ENCODE measurements at places on chromosomes 7 and 10.

GRCh38 chr7:3955751-3956696, 655.0 kb downstream of the SDK1 start:
- DNase-seq = no peak

GRCh38 chr7:52369922-52370321, 665.5 kb upstream of the POM121L12 start:
- no peak for DNase-seq

- DNase-seq = no peak
These were observed 637.6 kb upstream of the IGFBP3 start for GRCh38 chr7:46558482-46559193.

DNA sequence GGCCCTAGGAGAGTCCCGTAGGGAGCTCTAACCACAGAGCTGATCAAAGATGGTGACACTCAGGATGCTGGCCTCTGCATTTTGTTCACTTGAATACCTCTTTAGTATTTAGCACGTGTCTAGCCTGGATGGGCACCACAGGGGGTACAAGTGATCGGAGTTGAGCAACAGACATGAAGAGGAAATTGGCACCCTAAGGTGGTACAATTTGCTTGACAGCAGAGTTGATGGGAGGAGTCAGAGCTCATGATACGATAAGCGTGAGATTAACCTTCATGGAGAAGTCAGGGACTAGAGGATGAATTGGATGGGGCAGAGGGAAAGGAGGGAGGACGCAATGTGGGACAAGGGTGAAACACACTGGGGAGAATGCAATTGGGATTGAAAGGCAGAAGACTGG, 9.9 kb upstream of the ZNF212 start:
- no peak for DNase-seq

DNA sequence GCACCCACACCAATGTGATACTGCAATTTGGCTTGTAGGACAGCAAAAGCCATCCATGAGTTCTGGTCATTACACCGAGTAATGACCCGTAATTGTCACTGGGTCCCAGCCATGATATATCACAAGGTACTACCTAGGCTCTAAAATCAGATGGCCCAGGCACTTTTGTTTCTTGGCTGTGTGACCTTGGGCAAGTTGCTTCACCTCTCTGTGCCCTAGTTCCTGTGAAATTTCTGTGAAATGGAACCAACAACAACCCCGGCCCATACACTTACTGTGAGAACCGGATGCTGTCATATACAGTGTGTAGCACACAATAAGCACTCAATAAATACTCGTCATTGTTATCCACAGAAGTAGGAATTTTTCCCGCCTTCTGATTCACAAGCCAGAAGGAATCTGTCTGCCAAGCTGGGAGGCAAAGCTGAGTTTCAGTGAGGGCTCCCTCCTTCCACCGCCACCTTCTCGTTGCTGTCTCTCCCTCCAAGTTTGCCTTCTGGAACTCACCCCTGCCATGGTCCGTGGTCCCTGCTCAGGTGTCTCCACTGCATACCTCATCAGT, 6.4 kb upstream of the CYTH3 start:
- DNase-seq = no peak

DNA sequence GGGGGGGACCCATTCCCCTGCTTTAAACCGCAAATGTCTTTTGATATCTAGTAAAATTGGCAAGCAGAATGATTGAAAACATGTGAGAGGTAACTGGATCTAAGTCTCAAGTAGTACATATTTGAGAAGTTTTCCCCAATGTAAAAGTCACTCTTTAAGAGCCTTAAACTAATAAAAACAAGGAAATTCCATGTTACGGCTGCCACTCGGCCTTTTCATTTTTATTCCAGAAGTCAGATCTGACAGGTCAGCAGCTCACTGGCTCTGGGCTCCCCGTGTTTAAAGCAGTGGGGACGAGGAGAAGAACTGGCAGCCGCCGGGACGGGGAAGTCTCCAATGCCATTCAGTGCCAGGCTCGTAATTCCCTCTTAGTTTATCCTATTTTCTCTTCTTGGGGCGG, 80.7 kb downstream of the CUX1 start:
- no peak for DNase-seq

- DNase-seq = no peak
These were observed 213.4 kb downstream of the GALNT17 start for GRCh38 chr7:71345117-71345884.

GRCh38 chr10:73908853-73909539, 1.9 kb upstream of the PLAU start:
- peak; percentile 40 for DNase-seq

- no peak for DNase-seq
These were observed 103.8 kb upstream of the AKR1E2 start for GRCh38 chr10:4721999-4722753.

- DNase-seq = no peak
These were observed 73.3 kb downstream of the CREB3L2 start for GRCh38 chr7:137928626-137929025.

DNA sequence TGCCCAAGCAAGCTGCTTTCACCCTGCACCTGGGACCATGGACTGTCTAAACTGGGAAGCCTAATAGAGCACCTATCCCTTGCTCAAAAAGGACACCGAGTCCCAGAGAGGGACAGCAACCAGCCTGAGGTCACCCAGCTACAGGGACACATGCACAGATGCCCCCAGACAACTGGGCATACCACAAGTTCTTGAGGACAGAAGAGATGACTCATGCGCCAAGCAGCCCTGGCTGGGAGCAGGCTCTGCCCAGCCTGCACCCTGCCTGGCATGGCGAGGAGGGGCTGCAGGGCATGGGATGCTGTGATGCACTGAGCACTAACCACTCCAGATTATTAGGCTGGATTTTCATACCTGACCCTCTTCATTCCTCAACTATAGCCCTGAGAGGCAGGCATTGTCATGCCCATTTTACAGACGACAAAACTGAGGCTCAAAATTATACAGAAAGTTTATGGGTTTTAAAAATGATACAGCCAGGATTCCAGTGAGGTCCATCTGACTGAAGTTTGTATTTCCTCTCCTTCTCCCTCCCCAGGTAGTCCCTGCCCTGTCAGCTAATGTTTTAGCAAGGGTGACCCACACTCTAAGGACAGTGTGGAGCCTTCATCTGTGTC, 289.3 kb upstream of the ZMIZ1 start:
- no peak for DNase-seq

DNA sequence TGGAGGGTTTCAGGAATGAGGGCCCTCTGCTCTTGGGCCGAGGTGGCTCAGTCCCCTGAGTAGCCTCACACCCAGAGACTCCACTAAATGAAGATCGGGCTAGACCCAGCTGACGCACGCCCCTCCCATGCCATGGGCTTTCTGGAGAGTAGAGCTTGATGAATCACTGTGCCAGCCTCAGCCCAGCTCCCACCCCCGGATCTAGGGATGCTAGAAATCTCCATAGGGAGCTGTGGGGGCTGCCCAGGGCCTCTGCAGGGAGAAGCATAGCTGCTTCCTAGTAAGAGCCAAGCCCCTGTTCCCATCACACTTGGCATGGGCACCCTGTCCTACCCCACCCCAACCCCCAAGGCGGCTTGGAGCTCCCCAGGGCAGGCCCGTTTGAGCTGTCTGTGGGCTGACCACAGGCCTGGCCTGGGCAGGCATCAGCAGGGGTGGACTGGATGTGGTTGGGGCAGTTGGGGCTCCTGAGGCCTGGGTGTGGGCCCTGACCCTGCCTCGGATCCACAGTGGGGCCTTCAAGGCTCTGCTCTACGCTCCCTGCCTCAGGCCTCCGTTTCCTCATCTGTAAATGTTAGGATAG, 121.2 kb downstream of the ZMIZ1 start:
- no peak for DNase-seq

DNA sequence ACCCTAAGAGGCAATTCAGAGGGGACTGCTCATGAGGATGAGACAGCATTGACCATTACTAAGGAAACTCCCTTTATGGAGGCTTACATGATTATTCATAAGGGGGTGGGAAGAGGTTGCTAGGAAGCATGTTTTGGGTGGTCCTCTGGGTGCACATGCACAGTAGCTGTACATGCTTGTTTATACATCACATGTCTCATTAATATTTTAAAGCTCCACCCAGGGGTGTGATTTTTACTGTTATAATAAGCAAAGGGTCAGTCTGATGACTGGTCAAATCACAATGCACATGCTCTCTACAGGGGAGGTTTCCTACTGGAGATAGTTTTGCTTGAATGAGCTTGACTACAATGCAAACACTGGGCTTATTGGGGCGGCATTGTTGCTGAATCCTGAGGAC, 23.8 kb upstream of the PPP1R9A start:
- no peak for DNase-seq

- DNase-seq = no peak
These were observed 13.7 kb upstream of the DLG5 start for GRCh38 chr10:77940225-77940624.

Data from activated T-cell treated with anti-CD3 and anti-CD28 coated beads for 48 hours (primary cell).